Gastrocnemius medialis (tissue), 4 donors: ENCODE measurements at places on chromosomes 5 and 9. TPM values are rescaled to one million over a fixed set of nuclear protein-coding genes. Genes with fewer than 3 reads are reported as not detected.

DNA sequence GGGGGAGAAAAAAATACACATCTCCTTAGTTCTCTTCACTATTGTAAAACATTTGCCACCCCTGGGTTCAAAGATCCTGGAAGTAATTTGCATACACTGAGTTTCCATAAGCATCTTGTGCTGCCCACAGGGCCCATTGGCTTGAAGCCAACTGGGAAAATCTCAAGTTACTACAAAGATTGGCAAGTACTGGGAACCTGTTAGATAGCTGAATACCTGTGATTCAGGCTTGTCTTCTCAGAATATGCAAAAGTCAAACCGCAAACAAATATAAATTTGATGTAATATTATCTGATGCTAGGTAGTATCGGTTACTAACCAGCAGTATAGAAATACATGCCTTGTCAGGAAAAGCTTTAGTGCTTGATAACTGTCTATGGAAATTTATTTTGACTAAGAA, 156.9 kb upstream of the FST start:
- no peak for DNase-seq

Gene GOLPH3
- 44.4 TPM for total RNA-seq

GRCh38 chr5:115423541-115423940, 121.0 kb downstream of the FEM1C start:
- DNase-seq: peak; percentile 72

- DNase-seq: no peak
Observed at GRCh38 chr9:13239660-13240059, 39.8 kb downstream of the MPDZ start.

Gene C9
- total RNA-seq: not detected

DNA sequence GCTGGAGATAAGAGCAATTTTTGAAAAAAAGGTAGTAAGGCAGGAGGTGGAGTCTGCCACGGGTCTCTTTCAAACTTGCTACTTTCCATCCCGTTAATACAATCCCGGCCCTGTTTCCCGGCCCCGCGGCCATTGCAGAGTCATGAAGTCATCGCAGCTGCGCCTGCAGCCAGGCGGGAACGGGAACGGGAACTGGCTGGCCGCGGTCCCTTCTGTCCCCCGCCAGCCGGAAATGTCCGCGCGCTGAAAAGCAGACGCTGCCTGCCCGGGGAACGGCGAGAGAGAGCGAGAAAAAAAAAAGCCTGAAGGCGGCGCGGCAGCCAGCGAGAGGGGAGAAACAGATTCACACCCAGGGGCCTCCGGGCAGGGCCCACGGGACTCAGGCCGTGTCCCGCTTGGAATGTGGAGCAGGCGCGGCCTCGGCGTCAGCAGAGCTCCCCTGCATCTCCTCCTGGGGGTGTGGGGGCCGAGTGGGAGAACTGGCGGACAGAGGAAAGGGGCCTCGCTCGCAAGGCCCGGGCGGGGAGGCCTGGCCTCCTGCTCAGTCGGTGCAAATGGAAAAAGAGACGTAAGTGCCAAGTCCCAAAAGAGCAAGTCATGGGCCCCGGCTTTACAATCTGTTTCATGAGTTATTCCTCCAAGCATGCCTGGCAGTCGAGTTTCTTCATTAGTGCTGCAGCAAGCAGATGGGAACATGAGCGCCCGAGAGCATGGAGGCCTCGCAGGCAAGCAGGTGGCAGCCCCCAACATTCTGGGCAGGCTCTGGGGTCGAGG, 201.2 kb upstream of the GAS1 start:
- DNase-seq: peak; percentile 60

- DNase-seq: peak; percentile 30
Observed at GRCh38 chr9:14271093-14271673, 42.8 kb downstream of the NFIB start.

- no peak for DNase-seq
Observed at GRCh38 chr5:167533814-167534795, 757.3 kb upstream of the WWC1 start.

- no peak for DNase-seq
Observed at GRCh38 chr5:94266170-94266569, 352.2 kb downstream of the KIAA0825 start.

Gene ACSL6
- total RNA-seq: 0.29 TPM

DNA sequence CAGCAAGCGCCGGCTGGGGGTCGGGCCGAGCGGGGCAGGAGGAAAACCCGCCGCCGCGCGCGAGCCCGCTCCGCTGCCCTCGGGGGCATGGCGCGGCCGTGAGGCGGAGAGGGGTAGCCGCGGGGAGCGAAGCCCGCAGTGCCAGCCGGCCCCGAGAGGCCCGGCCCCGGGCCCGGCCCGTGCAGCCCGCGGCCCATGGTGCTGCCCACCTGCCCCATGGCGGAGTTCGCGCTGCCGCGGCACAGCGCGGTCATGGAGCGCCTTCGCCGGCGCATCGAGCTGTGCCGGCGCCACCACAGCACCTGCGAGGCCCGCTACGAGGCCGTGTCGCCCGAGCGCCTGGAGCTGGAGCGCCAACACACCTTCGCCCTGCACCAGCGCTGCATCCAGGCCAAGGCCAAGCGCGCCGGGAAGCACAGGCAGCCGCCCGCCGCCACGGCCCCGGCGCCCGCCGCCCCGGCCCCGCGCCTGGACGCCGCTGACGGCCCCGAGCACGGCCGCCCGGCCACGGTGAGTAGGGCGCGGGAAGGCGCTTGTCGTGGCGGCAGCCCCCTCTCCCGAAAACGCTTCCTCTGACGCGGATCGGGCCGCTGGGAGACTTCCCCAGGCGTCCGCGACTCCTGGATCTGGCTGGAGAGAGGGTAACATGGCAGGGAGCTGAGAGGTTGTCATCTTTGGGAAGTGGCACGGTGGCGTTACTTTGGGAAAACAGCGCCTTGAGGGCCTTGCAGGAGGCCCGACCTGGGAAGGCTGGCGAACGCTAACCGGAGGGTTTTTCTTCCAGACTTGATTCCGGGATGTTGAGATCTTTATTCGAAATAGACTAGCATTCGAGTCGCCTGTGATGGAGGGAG, 523 bp downstream of the MAML1 start:
- DNase-seq: peak; percentile 30

GRCh38 chr9:79801459-79801858, 229.7 kb downstream of the TLE4 start:
- DNase-seq: no peak

Gene GBGT1
- total RNA-seq: 10.3 TPM

DNA sequence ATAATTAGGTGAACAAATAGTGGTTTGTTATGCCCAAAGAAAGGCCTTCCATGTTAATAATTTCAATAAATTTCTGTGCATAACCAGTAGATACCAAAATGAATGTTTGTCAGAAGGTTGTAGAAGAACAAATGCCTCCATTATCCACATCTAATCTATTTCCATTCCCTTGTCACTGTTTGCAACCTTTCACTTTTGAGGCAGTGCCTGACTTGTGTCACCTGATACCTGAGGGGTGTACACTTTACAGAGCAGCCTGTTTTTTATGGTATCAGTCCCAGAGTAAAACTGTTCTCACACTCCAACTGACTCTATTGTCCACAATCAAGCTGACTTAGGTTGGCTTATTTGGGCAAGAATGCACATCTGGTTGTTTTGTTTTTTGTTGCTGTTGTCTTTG, 40.1 kb downstream of the FREM1 start:
- DNase-seq: no peak

GRCh38 chr5:157214861-157215513, 34.3 kb downstream of the ITK start:
- DNase-seq: no peak

- no peak for DNase-seq
Observed at GRCh38 chr5:164481270-164481669, 975.9 kb downstream of the MAT2B start.

DNA sequence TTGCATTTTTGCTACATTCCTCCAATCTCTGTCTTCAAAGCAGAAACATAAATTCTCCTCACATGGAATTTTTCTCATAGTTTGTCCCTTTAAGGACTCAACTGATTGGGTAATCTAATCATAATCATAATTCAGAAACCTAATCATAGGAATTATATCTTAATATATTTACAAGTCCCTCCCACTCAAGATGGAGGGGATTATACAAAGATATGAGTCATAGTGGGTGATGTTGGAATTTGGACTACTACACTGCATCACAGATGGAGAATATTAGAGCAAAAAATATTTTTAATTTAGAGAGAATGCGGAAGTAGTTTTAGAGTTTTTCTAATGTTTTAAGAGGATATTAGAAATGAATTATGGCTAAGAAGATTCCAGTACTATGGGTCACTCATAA, 1034.0 kb downstream of the DTWD2 start:
- no peak for DNase-seq

DNA sequence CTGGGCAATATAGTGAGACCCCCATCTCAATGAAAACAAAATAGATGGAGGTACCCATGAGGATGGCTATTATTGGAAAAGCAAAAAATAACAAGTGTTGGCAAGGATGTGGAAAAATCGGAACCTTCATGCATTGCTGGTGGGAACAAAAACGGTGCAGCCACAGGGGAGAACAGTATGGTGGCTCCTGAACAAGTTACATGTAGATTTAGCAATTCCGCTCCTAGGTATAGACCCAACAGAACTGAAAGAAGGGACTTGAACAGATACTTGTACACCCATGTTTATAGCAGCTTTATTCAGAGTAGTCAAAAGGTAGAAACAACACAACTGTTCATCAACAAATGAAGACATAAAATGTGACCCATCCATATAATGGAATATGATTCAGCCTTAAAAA, 43.0 kb downstream of the NTNG2 start:
- DNase-seq: no peak

Gene IRGM
- not detected for total RNA-seq

DNA sequence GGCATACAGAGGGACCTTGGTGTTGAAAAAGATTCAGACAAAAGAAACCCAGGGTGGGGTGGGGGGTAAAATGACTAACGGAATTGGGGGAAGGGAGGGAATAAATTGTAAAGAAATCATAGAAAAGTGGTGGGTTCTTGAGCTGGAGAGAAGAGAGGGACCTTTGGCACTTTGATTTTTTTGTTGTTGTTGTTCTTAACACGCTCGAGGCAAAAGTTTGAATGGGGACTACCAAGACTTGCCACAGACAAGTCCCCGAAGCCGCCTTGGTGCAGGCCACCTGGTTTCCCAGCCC, 616 bp downstream of the VCAN start:
- DNase-seq: no peak

- no peak for DNase-seq
Observed at GRCh38 chr5:143145243-143146160, 258.0 kb downstream of the NR3C1 start.

DNA sequence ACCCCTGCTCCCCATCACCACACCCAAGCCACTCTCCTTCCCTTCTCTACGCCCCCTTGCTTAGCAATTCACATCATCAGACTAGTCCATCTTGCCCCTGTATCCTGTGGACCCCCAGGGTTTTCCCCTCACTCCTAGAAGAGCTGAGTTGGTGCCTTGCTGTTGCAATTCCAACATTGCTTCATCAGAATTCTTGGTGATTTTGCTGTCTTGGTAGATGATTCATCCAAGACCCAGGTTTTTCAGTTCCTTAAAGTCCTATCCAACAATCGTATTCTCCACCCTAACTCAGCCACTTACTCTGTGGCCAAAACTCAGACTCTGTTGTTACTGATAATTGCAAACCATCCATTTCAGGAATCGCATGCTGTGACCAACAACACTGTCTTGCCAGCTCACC, 21.4 kb upstream of the CCNJL start:
- DNase-seq: no peak

DNA sequence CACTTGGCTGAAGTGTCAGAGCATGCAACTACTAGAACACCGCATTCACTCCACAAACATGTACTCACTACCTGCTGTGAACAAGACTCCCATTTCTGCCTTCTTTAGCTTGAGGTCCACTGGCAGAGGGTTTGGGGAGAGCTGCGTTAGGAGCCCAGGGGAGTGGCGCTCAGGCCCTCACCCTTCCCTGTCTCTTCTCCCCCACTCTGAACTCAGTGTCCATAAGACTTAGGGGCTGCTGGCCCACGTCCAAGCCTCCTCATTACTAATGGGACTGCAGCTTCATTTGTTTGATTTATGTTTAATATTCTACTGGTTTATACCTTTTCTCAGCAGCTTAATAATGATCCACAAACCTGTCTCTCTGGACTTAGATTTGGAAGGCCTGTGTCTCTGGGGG, 70.9 kb downstream of the HSPA4 start:
- DNase-seq: no peak

GRCh38 chr5:93904917-93905316, 163.5 kb upstream of the POU5F2 start:
- no peak for DNase-seq

Gene GALNT12
- total RNA-seq: 1.3 TPM

DNA sequence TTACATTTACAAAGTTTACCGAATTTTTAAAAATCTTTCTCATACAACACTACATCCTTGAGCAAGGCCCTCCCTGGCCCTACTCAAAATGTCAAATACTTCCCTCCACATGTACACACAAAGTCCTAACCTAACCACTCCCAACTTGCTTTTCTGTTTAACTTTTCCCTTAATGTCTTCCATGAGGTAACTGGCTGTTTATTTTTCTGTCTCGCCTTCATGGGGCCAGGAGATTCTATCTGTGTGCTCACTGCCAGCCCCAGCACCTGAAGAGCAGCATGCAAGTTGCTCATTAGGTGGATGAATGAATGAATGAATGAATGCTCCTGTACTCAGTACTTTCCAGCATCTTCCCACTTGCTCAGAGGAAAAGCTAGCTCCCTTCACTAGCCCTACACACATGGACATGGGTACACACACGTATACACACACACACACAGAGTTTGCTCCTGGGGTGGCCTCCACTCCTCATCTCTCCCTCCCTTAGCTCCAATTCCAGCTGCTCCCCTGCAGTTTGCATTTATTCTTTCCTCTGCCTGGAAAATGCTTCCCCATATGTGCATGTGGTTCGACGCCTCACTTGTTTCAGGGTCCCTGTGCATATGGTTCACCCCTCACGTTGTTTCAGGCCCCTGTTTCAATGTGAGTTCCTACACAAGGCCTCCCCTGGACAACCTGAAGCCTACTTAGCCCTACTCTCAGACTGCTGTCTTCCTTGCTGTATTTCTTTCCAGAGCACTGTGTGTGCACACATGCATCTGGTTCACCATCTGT, 165.2 kb downstream of the ROR2 start:
- DNase-seq: no peak

DNA sequence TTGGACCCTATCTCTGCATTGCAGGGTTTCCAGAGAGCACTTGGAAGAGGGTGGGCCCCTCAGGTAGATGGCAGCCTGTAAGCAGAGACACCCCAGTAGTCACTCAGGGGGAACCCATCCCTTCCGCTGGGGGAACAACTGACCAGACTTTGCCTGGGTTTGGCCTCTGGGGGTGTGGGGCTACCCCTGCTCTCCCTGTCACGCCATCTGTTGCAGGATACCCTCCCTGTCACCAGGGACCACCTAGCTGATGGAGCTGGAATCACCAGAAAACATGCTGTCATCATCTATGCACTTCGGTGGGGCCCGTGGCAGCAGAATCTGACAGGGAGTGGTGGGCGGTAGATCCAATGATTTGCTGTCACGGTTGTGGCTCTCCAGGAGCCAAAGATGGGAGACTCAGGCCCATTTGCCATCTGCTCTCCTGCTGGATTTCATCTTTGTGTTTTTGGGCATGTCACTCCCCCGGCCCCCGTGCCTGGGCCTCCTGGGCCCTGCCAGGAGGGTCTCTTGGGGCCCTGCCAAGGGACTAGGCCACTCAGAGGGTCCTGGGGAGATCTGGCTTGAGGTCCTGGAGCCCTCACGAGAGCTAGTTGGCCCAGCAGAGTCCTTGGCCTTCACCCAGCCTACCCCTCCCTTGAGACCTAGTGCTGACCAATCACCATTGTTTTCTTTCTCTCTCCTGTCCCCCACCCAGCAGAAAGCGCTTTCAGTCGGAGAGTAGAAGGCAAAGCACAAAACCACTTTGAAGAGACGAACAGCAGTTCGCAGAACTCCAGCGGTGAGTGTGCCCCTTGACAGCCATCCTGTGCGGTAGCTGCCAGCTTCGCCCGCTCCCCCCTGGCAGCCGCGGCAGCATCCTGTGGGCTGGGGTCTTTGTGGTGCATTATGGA, 45.9 kb downstream of the AMBP start:
- DNase-seq: no peak
